ENCODE measurements at places on chromosomes 1 and 21. TPM values are rescaled to one million over a fixed set of nuclear protein-coding genes. Genes with fewer than 3 reads are reported as not detected.

DNA sequence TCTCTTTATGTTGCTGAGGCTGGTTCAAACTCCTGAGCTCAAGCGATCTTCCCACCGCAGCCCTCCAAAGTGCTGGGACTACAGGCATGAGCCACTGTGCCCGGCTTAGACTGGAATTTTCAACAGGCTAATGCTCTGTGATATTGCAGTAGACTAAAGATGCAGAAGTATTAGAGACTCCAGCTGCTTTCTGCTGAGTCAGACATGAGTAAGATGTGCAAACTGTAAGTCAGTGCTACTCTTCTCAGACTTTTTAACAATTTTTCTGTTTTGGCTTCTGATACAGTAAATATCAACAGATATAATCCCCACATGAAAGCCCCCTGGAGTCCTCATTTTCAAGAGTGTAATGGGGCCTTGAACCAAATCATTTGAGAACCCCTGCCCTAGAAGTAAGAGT, 29.3 kb upstream of the NLRP3 start:
- DNase-seq, result no peak

GRCh38 chr1:157944663-157945280, 48.7 kb upstream of the KIRREL1 start:
- DNase-seq, result no peak

C1orf174 gene
- polyA plus RNA-seq, result 23.7 TPM

DNA sequence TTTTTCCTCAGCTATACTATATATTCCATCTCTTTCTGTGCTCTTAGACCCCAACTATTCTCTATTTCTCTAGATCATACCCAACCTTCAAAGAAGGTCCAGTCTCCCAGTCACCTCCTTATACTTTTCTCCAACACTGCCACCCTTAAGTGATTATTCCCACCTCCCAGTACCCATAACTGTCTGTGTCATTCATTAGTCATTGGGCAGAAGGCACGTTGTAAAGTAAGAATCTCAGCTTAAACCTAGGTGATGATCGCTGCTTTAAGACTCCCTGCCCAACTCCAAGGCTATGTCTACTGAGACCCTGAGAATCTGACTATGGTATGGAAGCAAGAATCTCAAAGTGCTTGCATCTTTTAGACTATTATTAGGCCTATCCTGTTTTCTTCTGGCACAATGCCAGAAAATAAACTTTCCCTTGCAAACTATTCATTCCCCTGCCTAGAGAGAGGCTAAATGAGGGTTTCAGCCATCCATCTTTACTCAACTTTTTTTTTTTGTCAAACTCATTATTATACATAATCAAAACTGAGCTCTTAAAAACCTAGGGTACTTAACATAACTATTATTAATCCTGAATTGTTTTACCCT, 174.3 kb upstream of the DPT start:
- no peak for DNase-seq

Data from A549 (cell line).